Cortex of kidney (tissue), 1 donor: ENCODE measurements at places on chromosomes 7 and 10.

DNA sequence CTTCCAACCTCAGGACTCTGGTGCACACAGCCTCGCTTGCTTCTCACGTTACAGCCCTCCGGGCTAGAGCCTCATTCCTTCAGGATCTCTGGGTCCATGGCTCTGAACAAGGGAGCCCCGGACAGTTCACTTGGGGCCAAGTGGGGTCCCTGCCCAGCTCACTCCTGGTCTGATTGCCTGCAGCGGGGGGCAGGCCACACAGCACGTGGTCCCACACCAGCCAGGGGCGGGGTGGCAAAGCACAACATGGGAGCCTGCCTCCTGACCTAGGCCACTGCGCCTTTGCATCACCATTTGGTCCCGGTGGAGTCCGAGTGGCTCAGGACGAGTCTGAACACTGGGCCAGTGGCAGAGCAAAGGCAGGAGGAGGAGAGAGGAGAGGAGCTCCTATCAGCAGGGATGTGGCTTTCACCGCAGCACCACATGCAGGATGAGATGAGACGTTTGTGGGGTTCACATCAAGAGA is 13.4 kb upstream of the CRYGN start:
- DNase-seq = no peak

GRCh38 chr10:97515271-97515978 is 16.7 kb downstream of the UBTD1 start:
- DNase-seq = no peak

DNA sequence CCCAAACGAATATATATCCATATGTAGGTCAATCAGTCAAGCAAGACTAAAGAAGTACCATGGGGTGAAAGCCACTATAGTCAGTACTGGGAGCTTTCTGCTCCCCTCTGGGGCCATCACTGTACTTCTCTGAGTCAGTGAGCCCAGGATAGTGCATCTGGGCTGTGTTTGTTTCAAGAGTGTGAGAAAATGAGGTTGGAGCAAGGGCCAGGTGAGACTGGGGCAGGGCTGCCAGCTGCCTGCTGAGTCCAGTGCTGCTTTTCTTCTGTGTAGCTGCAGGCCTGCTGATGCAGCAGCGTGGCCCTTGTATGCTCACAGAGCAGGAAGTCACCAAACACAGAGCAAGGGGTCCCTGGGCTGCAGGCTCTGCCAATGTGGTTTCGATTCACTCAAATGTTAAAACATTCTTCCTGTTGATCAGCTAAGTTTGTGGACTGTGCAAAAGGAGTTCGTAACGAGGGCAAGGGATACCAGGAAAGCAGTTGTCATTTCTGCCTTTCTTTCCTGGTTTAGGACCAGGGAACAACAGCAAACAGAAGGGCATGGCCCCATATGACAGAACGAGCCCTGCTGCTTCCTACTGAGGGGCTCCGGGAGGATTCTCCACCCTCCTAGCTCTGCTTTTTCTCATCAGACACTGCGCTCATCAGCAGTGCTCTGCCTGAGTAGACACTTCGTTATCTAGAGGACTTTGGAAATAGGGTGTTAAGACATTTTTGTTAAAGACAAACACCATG is 65.4 kb upstream of the TNS3 start:
- no peak for DNase-seq

GRCh38 chr7:82257118-82257695 is 186.4 kb downstream of the CACNA2D1 start:
- DNase-seq = no peak

GRCh38 chr7:119696336-119696735 is 576.6 kb upstream of the KCND2 start:
- DNase-seq = no peak
